ENCODE measurements at places on chromosomes 13 and 19.

DNA sequence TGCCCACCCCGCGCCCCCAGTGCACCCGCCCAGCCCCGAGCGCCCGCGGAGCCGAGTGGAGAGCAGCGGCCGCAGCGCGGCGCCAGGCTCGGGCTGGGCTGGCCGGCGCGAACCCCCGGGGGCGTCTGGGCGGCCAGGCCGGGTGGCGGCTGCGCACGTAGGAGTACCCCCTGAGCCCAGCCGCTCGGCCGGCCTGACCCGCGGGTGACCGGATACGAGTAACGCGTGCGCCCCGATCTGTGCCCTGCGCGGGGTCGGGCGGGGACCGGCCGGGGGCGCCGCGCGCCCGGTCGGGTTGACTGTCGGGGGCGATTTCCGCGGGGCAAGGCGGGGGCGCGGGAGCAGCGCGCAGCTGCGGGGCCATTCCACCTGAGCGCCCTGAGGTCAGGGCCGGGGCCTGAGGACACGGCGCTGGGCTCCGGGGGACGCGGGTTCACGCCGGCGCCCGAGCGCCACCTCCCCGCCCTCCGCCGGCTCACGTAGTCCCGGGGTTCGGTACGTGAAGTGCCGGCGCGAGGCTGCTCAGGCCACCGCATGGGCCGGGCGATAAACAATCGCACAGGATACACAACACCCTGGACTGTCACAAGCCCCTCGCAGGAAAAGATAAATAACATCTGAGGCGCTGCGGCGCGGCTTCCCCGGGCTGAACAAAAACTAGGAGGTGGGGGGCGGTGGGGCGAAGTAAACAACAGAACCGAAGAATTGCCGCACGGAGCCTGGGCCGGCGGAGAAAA, 37.6 kb upstream of the FLT1 start:
- DNase-seq = no peak

- DNase-seq = no peak
Observed at GRCh38 chr13:26050568-26051230, 1.1 kb downstream of the SHISA2 start.

GRCh38 chr13:109275852-109276251, 510.5 kb downstream of the IRS2 start:
- no peak for DNase-seq

- DNase-seq = no peak
Observed at GRCh38 chr19:28609944-28610343, 603.0 kb downstream of the UQCRFS1 start.

DNA sequence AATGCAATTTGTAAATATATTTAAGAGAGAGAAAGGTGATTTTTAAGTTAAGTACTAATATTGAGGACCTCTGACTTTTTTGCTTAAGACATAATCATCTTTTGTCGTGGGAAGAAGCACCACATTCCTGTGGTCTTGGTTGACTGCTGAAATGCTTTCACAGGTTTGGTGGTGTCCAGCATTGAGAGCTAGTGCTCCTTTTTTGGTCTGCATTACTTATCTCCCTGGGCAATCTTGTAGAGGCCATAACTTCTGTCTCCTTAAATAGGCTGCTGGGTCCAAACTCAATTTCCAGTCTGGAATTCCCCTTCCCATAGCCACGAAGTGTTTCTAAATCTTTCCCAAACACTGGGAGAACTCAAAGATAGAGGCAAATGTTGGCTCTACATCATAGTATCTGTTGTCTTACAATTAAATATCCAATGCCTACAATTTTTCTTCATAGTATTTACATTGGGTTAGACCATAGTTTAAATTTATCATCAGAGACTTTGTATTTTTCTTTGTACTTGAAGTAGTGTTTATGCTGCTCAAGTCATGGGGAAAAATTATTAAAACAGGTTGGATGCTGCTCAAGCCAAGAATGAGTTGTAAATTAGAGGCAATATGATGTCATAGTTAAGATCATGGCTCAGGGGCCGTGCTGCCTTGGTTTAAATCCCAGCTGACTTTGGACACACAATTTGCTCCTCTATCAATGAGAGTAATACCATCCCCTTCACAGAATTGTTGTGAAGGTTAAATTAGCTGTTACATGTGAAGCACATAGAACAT, 105.6 kb downstream of the POSTN start:
- no peak for DNase-seq

- no peak for DNase-seq
Observed at GRCh38 chr19:3698386-3698950, 1.8 kb downstream of the PIP5K1C start.

DNA sequence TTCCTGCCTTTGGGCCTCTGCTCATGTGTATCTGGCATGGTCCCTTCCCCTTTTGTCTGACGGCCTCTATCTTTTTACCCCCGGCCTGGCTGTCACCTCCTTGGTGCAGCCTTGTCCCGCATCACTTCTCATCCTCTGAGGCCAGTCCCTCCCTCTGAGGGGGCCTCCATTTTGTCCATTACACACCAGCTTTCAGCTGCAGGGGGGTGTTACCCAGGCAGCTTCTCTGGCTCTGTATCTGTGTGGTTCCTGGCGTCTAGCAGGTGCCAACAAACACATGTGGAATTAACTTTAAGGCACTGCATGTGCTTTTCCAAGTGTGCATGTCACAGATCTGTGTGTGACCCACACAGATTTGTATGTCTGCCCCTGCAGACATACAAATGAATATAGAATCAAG, 52.4 kb downstream of the LYL1 start:
- DNase-seq = no peak

DNA sequence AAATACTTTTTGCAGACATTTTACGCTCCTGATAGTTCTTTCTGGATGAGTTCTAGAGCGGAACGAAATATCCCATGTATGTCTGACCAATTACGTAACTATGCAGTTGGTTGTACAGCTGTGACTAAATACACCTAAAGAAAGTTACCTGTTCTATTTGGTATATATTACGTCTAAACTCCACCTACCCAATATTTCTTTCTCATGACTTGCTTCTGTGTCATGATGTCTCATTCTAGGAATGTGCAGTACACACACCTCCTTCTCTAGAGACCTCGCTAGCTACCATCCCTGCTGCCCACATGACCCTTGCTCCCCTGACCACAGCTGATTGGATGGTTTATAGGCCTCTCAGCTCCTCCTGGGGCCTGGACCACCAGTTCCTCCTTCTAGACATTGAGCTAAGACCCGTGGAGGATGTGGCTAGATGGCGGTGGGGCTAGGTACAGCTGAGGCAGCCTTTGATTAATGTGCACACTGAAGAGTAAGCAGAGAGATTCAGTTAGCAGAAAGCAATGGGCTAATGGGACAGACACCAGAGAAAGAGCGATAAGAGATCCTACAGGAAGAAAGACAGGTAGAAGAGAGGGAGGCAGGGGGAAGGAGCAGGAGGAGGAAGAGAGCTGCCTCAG, 422.1 kb downstream of the COG6 start:
- DNase-seq = no peak

- no peak for DNase-seq
Observed at GRCh38 chr13:63901630-63902029, 2486.0 kb upstream of the PCDH20 start.

- no peak for DNase-seq
Observed at GRCh38 chr13:98096059-98096458, 46.8 kb upstream of the FARP1 start.

- no peak for DNase-seq
Observed at GRCh38 chr19:35236638-35237400, 8.3 kb upstream of the FAM187B start.

DNA sequence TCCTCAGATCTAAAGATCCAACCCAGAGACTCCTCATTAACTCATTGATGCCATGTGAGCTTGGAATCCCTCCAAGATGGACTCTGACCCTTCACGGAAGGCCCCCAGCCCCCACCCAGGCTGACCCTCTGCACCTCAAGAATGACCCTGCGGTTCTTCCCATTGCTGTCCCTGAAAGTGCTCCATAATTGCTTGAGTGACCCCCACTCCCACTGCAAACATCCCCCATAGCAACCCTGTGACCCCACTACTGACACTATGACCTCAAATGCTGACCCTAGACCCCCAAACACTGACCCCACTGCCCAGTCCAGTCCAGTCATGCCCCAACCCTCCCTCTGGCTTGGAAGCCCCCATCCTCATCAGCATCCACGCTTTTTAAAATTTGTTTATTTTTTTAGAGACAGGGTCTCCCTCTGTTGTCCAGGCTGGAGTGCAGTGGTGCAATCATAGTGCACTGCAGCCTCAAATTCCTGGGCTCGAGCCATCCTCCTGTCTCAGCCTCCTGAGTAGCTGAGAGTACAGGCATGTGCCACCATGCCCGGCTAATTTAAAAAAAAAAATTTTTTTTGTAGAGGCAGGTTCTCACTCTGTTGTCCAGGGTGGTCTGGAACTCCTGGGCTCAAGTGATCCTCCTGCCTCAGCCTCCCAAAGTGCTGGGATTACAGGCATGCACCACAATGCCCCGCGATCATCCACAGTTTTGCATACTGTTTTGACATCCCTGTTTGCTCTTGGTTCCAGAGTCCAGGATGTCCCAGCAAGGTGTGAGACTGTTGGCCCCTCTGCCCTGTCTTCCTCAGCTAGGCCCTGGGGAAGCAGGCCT, 855 bp downstream of the LYL1 start:
- DNase-seq = no peak

DNA sequence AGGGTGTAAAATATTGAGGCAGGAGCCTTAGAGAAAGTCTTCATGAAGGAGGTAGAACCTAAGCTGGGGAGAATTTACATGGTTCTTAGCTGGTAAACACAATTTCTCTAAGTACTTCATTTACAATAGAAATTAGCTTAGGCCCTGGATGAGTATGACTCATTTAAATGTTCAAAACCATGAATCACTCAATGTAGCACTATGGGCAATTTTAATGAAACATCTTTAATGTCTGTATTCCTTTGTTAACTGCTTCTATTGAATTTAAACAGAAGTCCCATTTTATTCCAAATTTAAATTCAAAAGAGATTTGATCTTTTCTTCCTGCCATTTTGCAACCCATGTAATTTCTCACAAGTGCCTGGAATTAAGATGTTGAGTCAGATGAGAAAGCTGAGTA, 252.1 kb downstream of the RFC3 start:
- no peak for DNase-seq

- DNase-seq = no peak
Observed at GRCh38 chr19:54207983-54208783, 7.5 kb downstream of the RPS9 start.

DNA sequence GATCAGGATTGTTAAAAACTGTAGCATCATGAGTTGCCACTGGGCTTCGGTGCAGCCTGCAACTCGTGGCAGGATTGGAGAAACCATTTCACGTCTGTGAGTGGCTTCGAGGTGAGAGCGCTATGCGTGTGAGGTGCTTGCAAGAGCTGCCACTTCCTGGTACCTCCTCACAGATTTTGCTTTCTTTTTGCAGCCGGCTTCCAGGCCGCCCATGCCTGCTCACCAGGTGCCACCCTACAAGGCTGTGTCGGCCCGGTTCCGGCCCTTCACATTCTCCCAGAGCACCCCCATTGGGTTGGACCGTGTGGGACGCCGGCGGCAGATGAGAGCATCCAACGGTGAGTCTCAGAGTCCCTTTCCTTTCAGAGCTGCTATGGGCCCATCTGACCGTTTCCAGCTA, 57.9 kb upstream of the C1QTNF9 start:
- DNase-seq = peak; percentile 84

DNA sequence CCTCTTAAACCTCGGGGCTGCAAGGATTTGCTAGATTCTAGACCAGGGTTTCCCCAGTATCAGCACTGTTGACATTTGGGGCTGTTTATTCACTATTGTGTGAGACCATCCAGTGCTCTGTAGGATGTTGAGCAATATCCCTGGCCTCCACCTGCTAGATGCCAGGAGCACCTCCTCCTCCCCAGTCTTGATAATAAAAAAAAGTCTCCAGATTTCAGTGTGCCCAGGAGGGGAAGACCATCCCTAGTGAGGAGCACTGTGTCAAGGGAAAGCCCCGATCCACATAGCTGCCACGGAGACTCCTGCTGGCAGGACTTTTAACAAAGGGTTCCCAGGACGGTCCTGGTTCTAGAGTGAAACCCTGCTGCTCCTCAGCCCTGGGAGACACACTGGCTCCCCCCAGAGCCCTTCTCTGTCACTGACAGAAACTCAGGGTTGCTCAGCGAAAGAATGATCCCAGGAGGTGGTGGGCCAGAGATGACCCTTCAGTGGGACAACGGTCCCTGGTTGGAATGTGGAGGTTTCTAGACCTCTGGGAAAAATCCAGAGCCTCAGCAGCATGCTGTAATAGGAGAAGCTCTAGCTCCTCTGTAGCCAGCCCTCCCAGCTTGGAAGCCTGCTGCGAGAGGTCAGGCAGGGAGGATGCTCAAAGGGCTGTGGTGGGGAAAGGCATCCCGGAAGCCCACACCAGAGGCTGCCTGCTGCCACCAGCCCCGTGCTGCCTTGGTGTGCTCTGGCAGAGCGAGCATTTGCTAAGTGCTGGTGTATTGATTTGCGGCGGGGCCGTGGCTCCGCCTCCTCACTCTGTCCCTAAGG, 20.3 kb downstream of the LYL1 start:
- no peak for DNase-seq

DNA sequence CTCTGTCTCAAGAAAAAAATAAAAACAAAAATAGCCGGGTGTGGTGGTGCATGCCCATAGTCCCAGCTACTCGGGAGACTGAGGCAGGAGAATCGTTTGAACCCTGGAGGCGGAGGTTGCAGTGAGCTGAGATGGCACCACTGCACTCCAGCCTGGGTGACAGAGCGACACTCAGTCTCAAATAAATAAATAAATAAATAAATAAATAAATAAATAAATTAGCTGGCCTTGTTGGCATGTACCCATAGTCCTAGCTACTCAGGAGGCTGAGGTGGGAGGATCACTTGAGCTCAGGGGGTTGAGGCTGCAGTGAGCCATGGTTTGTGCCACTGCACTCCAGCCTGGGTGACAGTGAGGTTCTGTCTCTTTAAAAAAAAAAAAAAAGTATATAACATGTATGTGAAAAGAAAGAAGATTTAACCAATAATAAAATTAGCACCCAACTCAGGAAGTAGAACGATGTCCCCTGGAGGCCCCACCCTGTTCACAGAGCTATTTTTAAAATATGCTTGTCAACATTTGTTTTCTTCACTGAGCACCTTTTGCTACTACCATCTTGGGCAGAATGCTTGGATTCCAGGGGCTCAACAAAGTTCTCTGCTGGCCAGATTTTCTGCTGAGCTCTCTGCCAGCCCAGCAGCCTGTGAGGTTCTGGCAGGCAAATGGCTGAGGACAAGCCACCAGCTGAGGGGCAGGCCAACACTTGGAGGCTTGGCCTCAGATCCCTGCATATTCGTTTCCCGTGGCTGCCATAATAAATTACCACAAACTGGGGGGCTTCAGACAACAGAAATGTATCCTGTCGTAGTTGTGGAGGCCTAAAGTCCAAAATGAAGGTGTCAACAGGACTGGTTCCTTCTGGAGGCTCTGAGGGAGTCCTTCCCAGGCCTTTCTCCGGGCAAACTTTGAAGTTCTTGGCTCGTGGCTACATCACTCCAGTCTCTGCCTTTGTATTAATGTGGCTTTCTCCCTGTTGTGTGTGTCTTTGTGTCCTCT, 5.2 kb downstream of the SLC25A42 start:
- no peak for DNase-seq

- no peak for DNase-seq
Observed at GRCh38 chr13:71285700-71286099, 581.3 kb downstream of the DACH1 start.

GRCh38 chr13:73254827-73255226, 196.0 kb downstream of the KLF5 start:
- no peak for DNase-seq
